Activated CD4-positive, alpha-beta T cell treated with anti-CD3 and anti-CD28 coated beads for 24 hours (primary cell): ENCODE measurements at places on chromosomes 2 and 18.

- no peak for DNase-seq
These were observed 139.4 kb downstream of the MTCL1 start for GRCh38 chr18:8844721-8845148.

DNA sequence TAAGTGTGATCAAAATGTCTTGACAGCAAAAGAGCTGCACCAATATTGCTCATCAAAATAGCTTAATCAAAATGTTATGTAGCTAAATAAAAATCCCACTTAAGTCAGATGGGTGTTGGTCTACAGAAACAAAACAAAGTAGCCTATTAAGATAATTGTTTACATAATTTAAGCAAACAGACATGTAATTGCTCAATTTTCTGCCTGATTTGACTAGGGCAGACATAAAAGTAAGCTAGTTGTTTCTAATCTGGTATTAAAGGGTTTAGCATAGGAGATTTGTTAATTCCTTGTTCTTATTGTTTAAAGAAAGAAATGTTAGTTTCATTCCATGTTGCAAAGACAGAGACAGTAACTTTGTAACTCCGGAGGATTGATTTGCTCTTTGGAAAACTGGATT, 11.5 kb upstream of the FEZ2 start:
- no peak for DNase-seq

GRCh38 chr18:55549474-55550104, 38.4 kb downstream of the TCF4 start:
- no peak for DNase-seq

GRCh38 chr18:41504316-41504715, 450.7 kb upstream of the PIK3C3 start:
- no peak for DNase-seq

- peak; percentile 25 for DNase-seq
These were observed 77.3 kb upstream of the PHLPP1 start for GRCh38 chr18:62637807-62638687.
